Activated T-helper 2 cell treated with anti-CD3 and anti-CD28 coated beads, Interferon-gamma antibody, Interleukin-2, Interleukin-4, amounts not matched to agents 10 μg/mL and 5 μg/mL and 100 μg/mL, durations not matched to agents 14 hours and 24 hours and 36 hours (primary cell): ENCODE measurements at places on chromosomes 7 and 10. TPM values are rescaled to one million over a fixed set of nuclear protein-coding genes. Genes with fewer than 3 reads are reported as not detected.

DNA sequence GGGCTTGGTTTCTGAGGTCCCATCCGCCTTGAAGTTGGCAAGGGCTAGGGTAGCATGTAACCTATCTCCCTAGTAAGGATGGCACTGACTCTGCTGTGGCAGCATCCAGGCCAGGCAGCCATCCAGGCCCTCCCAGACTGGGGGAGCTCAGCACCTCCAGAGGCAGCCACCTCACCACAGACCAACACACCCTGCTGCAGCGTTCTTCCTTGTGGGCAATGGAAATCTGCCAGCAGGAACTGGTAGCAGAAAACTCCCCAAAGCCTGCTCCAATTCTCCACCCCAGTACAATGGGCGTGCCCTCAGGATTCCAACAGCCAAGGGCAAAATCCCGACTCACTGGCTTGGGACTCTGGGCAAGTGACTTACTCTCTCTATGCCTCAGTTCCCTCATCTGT lies 27.5 kb downstream of the DLG5 start:
- DNase-seq: no peak

DNA sequence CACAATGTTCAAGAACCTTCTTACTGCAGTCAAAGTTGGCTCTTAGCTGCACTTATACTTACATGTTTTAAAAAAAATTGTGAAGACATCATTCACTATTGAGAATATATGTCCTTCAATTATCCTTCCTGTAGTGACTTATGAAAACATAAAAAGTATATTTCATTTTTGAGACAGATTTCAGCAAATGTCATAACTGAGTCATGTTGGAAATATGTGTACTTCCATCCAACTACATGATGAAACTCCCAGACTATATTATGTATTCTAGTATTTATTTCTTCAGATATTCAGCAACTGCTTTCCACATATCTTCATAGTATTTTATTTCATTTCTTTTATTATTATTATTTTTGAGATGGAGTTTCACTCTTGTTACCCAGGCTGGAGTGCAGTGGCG lies 160.2 kb downstream of the ARHGAP12 start:
- DNase-seq: no peak

DNA sequence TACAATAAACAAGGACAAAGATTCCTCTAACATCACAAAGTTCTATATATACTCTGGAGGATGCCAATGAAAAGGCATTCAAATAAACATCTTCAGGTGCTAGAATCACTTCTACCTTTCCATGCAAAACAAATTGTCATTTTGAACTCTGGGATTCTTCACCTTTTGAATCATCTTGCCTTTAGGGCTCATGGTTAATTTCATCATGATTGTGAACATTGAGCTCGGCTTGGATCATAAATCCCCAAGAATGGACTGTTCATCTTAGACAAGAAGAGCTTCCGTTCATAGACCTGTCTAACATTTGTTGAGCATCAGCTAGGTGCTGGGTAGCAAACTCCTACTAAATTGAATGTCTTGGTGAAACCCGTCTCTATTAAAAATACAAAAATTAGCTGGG lies 212.2 kb downstream of the TNS3 start:
- no peak for DNase-seq

GRCh38 chr7:29300026-29300480 lies 105.5 kb downstream of the CHN2 start:
- no peak for DNase-seq

DNA sequence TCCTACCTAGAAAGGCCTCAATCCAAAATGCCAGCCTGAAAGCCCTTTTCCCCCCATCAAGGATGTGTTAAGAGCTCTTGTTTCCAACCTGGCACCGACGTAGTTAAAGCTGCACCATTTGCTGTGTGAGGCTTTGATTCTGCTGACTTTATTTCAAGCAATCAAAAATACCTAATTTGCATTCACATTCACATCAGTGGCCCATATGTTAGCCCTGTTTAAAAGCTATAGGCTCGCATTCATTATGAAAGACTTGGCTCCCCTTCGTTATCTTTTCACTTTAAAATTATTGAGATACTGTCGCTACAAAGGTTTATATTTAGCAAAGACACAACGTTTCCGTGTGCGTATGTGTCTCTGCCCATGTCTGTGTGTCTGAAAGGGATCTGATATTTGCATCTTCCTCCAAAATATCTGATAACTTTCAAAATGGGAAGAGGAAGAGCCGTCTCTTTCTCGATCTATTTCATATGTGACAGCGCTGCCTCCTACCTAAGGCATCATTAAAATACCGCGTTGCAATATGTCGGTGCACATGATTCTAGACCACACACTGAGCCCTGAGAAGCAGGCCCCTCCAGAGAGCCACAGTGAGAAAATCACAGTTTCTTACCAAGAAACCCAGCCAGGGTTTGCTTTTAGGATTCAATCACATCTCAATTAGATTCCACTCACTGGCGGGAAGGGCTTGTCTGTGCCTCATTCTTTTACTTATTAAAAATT lies 57.1 kb upstream of the ITPRID1 start:
- no peak for DNase-seq

AS3MT gene
- total RNA-seq: 0.18 and 0.50 TPM in 2 replicates

CYP26C1 gene
- total RNA-seq: 0.05 TPM in 1 of 2 replicates, not detected in the other
